Colonic mucosa (tissue), 4 donors: ENCODE measurements at places on chromosomes 3 and 15.

- no peaks in the 10 kb centered on the region for H3K36me3 ChIP-seq
- H3K4me3 ChIP-seq = no peak overlapping the region
- no peak overlapping the region for H3K27ac ChIP-seq
- no peak for DNase-seq
Measured at GRCh38 chr3:93988283-93988682, 8.3 kb downstream of the ARL13B start.

GRCh38 chr3:191385101-191385500 is 54.8 kb upstream of the UTS2B start:
- no peaks in the 10 kb centered on the region for H3K27me3 ChIP-seq
- peaks cover 4% of the 10 kb centered on the region for H3K36me3 ChIP-seq
- no peak for DNase-seq
- no peak overlapping the region for H3K27ac ChIP-seq

DNA sequence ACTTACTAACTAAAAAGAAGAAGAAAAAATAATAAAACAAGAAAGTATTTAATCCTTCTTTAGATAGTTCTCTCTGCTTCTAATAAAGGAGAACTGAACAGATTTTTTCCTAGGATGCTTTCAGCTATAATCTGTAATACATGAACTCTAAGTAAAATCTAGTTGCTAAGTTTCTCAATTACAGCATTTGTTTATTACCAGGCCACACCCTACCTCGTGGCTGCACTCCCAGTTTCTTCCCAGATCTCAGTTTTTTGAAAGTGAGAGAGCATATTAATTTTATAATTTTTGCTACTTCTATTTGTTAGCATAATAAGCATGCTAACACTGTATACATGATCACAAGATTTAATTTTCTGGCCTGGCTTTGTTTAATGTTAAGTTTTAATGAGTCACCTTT is 258.3 kb downstream of the IL5RA start:
- H3K36me3 ChIP-seq = no peaks in the 10 kb centered on the region
- H3K4me1 ChIP-seq = no peaks in the 10 kb centered on the region
- H3K4me3 ChIP-seq = no peak overlapping the region
- H3K27me3 ChIP-seq = no peaks in the 10 kb centered on the region
- H3K27ac ChIP-seq = no peak overlapping the region
- DNase-seq = no peak

DNA sequence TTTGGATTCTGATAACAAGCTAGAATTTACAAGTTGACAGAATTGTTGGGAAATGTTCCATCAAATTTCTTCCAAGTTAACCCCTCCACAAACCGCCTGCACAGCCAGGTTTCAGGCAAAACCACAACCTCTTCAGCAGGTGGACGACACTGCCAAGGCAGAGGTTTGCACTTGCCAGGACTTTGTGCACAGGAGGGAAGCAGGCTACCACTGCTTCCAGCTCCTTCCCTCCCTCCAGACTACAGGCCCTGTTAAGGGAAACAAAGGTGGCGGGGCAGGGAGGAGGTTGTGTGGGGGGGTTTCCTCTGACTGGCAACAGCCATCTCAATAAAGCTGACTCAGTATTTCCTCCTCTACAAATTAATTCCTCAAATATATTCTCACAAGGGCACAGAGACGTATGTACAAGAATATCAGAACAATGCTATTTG is 42.2 kb downstream of the TBC1D2B start:
- H3K27me3 ChIP-seq = no peaks in the 10 kb centered on the region
- H3K4me3 ChIP-seq = no peak overlapping the region
- no peaks in the 10 kb centered on the region for H3K36me3 ChIP-seq

DNA sequence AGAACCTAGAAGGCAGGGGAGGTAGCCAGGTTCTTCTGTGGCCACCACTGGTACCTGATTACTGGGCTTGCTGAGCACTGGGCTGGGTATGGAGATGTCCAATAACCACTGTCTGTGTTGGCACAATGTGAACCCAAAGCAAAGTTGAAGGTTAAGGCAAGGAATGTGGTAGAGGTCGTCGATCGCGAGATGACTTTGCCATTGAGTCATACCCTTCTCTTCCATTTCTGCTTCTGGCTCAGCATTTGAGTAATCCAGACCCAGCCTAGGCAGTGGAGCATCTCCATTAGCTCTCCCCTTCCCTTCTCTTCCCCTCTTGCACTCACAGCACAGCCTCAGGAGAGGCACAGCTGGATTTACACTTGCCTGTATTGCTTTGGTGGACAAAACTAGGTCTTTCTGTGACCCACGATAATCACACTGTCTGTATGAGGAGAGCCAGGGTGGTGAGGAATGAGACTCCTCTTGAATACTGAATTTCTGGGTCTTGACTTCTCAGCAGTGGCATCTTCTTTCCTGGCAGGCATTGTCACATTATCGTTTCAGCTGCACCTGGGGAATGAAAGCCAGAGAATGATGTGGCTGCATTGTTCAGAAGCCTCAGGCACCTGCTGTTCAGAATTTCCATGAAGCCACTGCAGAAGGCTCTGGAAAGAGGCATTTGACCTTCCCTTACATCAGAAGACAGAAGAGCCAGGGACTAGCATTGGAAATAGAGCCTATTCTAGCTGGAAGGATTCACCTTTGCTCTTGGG is 272.6 kb downstream of the PDCD6IP start:
- H3K36me3 ChIP-seq = no peaks in the 10 kb centered on the region
- H3K27me3 ChIP-seq = no peaks in the 10 kb centered on the region

DNA sequence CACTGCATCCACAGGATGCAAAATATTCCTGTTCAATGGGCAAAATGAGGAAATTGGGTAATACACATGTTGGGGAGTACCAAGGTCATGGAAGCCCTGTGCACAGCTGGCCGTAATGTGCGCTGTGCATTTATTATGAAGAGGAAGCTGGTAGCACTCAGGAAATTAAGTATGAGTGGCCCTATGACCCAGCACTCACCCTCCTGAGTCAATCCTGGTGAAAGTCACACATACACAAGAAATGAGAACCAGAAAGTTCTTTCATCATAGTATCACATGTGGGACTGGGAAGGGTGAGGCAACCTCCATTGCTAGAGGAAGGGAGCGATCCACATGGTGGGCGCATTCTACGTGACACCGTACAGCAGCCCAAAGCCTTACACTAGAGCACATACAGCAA is 11.4 kb upstream of the PRR20G start:
- no peak overlapping the region for H3K27ac ChIP-seq
- no peak for DNase-seq
- no peaks in the 10 kb centered on the region for H3K27me3 ChIP-seq
- H3K36me3 ChIP-seq = no peaks in the 10 kb centered on the region
- H3K4me1 ChIP-seq = no peaks in the 10 kb centered on the region
- H3K4me3 ChIP-seq = no peak overlapping the region

GRCh38 chr3:171741377-171741776 is 68.9 kb downstream of the PLD1 start:
- H3K4me3 ChIP-seq = no peak overlapping the region
- H3K27ac ChIP-seq = no peak overlapping the region
- DNase-seq = no peak
- no peaks in the 10 kb centered on the region for H3K27me3 ChIP-seq
